Immature natural killer cell (primary cell): ENCODE measurements at places on chromosomes 11 and 22. TPM values are rescaled to one million over a fixed set of nuclear protein-coding genes. Genes with fewer than 3 reads are reported as not detected.
A peak's percentile ranks its signal among the peaks of the same experiment; 100 is the strongest.

DNA sequence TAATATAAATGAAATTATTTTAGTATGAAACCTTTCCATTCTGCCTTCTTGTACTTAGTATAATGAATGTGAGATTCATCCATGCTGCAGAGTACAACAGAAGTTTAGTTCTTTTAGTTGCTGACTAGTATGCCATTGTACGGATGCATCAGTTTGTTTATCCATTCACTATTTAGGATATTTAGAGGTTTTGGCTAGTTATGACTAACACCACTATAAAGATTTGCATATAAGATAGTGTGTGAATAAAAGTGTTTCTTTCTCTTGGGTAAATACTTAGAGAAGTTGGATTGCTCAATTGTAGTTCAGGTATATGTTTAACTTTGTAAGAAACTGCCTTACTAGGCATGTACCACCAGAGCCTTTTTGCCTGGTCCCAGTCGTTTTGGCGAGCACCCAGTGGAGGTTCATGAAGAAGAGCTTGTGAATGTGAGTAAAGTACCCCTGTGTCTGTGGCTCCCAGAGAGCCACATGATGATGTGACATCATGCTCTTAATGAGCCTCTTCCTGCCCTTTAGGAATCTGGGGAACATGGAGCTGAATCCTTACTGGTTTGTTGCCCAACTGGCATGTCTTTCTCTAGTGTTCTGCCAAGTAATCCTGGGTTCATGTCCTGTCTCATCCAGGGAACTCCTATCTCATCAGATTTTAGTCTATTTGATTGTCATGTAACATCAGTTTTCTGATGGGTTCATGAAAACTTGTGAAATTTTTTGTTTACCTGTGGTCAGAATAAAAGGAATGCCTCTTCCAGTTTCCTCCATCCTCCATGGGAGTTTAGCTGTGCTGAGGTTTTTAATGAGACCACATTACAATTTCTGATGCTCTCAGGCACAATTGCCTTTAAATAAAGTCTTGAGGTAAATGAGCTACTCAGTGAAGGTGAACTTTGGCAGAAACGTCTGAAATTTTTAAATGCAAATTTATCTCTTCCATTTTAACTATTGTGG, 234.8 kb downstream of the CASP12 start:
- H3K27ac ChIP-seq: no peak overlapping the region
- DNase-seq: no peak
- H3K36me3 ChIP-seq: peaks cover 4% of the 10 kb centered on the region
- no peaks in the 10 kb centered on the region for H3K4me1 ChIP-seq

PICALM gene
- polyA plus RNA-seq: 20.8 TPM

DNA sequence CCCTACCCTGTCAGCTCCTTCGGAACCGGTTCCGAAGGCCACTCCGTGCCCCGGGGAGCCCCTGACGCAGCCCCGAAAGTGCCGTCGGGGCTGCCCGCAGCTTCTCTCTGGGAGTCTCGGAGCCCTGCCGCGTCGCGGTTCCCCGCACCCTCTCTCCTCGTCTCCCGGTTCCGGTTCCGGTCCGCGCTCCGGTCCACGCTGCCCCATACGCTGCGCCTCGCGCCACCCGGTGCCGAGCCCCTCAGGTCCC, 618 bp downstream of the MTA2 start:
- H3K4me1 ChIP-seq: peaks cover 52% of the 10 kb centered on the region
- H3K27ac ChIP-seq: peak overlapping the region; percentile 99
- peaks cover 11% of the 10 kb centered on the region for H3K27me3 ChIP-seq
- DNase-seq: no peak
- H3K36me3 ChIP-seq: peaks cover 32% of the 10 kb centered on the region

DNA sequence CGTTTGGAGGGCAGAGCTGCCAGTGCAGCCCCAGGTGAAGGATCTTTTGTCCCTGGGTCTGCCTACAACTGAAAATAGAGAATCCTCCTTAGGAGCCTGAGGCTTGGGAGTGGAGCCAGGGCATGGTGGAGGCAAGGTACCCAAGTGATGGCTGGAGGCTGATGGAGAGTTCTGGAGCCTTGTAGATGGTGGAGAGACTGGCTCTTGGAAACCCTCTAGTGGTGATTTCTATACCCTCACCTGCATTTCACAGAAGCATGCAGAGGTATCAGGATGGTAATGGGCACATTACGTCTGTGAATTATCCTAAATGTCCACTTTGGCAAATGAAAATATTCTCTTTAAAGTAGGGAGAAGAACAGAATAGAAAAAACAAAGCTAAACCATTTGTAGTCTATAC, 44.4 kb downstream of the INSC start:
- H3K4me1 ChIP-seq: no peaks in the 10 kb centered on the region
- no peak for DNase-seq
- no peak overlapping the region for H3K27ac ChIP-seq
- peaks cover 3% of the 10 kb centered on the region for H3K27me3 ChIP-seq

DNA sequence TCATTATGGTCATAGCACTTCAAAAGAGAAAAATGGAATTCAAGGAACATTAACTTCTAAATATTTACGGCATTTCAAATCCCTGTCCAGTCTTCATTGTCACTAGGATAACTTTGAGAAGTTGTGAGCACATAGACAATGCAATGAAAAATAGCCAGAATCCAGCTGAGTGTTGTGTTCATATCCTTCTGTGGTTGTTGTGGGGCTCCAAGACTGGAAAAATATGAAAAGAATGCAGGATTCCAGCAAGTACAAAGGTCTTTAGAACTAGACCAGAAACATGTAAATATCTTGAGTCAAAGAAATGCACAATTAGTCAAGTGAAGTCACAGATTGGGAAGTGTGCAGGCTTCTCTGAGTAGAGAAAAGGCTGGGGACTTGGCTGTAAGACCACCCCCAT, 68.7 kb downstream of the WT1 start:
- no peaks in the 10 kb centered on the region for H3K4me1 ChIP-seq
- H3K36me3 ChIP-seq: no peaks in the 10 kb centered on the region
- no peak overlapping the region for H3K4me3 ChIP-seq

DNA sequence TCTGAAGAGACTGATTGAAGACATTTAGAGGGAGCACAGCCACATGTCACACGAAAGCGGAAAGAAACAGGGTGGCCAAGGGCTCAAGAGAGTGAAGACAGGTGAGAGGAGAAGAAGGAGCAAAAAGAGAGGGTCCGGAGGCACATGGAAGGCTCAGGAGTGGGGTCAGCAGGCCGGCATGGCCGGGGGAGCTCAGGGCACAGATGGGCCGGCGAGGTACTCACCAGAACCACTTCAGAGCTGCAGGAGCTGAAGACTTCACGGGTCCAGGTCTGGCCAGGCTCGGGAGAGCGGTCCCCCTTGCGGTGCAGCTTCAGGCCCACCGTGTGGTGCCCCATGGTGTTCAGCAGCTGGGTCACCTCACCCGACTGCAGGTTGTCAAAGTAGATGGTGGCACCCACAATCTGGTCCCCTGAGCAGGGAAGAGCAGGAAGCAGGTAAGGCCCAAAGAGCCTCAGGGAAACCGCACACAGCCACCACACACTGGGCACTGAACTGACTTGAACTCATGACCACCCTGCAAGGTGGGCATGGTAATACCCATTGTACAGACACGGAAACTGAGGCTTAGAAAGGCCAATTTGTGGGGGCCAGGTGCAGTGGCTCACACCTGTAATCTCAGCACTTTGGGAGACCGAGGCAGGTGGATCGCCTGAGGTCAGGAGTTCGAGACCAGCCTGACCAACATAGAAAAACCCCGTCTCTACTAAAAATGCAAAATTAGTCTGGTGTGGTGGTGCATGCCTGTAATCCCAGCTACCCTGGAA, 11.6 kb downstream of the AHNAK start:
- H3K4me1 ChIP-seq: peaks cover 41% of the 10 kb centered on the region
- H3K36me3 ChIP-seq: peaks cover 3% of the 10 kb centered on the region
- H3K27ac ChIP-seq: peak overlapping the region; percentile 73
- H3K27me3 ChIP-seq: peaks cover 3% of the 10 kb centered on the region

DNA sequence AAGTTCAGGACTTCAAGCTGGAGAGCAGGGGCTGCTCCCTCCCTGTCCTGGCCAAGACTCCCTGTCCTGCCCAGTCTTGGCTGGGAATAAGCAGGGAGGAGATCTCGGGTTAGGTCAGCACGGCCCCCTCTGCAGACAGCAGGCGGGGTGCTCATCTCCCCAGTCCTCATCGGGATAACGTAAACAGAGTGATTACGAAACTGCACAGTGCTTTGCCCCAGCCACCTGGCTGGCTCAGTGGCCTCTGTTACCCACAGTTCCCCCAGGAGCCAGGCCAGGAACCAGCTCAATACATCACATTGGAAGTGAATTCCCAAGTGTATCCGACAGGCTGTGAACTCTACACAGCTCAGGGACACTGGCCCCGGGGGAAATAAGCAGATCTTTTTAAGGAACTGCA, 42.7 kb upstream of the KCNJ11 start:
- no peak overlapping the region for H3K27ac ChIP-seq
- no peak for DNase-seq
- no peaks in the 10 kb centered on the region for H3K4me1 ChIP-seq
- no peak overlapping the region for H3K4me3 ChIP-seq
- H3K27me3 ChIP-seq: peaks cover 4% of the 10 kb centered on the region

DNA sequence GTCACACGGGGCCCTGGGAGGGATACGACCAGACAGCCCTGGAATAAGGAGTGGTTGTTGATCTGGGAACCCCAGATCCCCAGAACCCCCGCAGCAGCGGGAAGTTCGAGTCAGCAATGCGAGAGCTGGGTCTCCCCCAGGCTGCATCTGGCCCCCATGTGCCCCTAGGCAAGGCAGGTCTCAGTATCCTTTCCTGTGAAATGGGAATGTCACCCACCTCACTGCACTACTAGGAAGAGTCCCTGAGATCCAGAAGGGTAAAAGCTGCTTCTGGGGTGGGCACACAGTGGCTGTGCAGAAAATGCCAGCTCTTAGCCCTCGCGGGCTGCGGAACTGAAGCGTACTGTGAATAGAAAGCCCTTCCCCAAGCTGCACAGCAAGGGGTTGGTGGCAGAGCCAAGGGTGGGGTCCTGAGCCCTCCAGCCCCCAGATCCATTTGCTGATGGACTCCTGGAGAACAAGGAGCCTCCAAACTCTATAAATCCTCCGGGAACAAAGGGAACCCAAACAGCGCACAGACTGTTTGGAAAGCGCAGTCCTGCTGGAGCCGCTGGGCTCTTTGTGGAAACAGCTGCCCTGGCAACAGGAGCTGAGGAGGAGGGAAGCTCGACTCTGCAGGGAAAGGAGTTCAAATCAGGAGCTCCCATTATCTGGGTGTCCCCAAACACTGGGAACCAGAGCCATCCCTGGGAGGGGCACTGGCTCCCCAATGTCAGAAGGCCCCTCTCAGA, 68.2 kb upstream of the SHISAL1 start:
- peaks cover 12% of the 10 kb centered on the region for H3K27me3 ChIP-seq
- H3K36me3 ChIP-seq: no peaks in the 10 kb centered on the region
- DNase-seq: no peak

DNA sequence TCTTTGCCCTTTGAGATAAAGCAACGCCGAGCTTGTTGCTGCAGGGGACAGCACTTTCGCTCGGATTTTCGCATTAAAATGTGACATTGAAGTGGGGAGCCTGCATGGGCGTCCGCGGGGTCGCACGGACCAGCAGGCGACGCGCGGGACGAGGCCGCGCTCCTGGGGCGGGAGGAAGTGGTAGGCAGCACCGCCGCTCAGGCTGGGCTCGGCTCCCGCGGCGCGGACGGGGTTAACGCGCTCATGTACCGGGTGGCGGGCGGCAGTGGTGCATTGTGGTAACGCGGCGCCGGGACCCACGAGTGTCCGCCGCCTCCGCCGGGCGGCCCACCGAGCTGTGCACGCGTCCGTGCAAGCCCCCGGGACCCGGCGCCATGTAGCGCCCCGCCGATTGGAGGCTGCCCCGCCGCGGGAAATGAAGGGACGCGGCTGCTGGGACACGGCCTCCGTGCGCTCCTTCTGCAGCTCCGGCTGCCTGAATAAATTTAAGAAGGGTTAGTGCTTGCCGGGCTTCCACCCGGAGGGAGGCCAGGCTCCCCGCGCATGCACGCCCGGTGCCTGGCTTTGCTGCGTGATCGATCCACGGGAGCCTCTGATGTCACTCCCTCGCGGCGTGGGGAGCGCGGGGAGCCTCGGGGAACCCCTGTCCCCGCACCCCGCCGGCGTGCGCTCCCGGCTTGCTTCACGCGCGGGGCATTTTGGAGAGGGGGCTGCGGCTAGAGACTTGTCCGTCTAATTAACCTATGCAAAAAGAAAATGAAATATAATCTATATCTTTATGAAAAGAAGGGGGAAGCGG, 127.7 kb downstream of the OSBP2 start:
- peaks cover 8% of the 10 kb centered on the region for H3K27me3 ChIP-seq
- H3K4me3 ChIP-seq: no peak overlapping the region
- no peaks in the 10 kb centered on the region for H3K4me1 ChIP-seq
- H3K27ac ChIP-seq: no peak overlapping the region
- H3K36me3 ChIP-seq: no peaks in the 10 kb centered on the region

GVQW3 gene
- polyA plus RNA-seq: 0.13 TPM

- no peak overlapping the region for H3K27ac ChIP-seq
- peaks cover 8% of the 10 kb centered on the region for H3K27me3 ChIP-seq
- DNase-seq: no peak
- no peak overlapping the region for H3K4me3 ChIP-seq
- H3K36me3 ChIP-seq: no peaks in the 10 kb centered on the region
Observed at GRCh38 chr11:16964501-16964900, 49.7 kb downstream of the PLEKHA7 start.

DNA sequence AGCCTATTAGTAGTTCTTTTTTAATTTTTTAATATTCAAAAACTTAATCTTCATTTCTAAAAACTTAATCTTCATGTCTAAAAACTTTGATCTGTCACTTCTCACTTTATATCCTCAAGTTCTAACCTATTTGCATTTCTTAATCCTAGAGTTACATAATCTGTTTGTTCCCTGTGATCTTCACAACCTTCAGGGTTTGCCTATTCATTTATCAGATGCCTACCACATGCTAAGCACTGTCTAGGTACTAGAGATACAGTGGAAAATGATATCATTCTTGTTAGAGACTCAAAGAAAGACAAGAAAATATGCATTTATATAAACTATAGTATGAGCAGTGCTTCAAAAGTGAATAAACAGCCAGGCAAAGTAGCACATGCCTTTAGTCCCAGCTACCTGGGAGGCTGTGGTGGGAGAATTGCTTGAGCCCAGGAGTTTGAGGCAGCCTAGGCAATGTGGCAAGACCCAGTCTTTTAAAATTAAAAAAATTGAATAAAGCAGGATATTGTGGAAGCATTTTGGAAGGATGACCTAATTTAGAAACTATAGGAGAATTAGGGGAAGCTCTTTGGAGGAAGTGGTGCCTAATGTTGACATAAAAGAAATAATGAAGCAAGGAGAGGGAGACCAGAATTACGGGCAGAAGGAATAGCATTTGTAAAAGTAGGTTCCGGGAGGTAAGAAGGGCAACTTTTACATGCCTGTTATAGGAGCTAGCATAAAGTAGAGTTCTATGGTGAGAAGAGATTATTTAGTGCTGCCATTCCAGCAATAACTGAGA, 54.4 kb upstream of the GRK2 start:
- peaks cover 26% of the 10 kb centered on the region for H3K36me3 ChIP-seq
- H3K27me3 ChIP-seq: no peaks in the 10 kb centered on the region
- H3K4me1 ChIP-seq: peaks cover 18% of the 10 kb centered on the region
- no peak overlapping the region for H3K4me3 ChIP-seq
- H3K27ac ChIP-seq: peak overlapping the region; percentile 56

DNA sequence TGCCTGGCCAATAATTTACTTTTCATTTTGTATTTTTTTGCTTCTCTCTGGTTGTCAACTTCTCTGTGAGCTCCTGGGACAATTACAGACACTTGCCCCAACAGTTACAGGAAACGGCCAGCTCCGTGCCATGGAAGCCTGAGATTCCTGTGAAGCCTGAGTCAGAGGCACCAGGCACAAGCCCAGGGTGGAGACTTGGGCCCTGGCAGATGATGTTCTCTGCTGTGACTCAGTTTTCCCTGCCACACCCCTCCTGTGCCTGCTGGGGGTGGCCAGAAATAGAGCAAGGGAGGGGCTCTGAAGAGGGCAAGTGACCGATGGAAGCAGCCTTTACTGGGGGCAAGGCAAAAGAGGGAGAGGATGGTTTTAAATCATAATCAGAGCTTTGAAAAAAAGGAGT, 4.9 kb downstream of the ATP5MGL start:
- no peak overlapping the region for H3K4me3 ChIP-seq
- H3K27me3 ChIP-seq: no peaks in the 10 kb centered on the region
- H3K36me3 ChIP-seq: no peaks in the 10 kb centered on the region
- H3K27ac ChIP-seq: no peak overlapping the region
- no peak for DNase-seq
- H3K4me1 ChIP-seq: peaks cover 3% of the 10 kb centered on the region
